Activated CD4-positive, alpha-beta T cell treated with anti-CD3 and anti-CD28 coated beads, Interleukin-2, amount 50 U/mL, for 1 hour (primary cell): ENCODE measurements at places on chromosomes 4 and X.

GRCh38 chrX:154775419-154776349 is 13.0 kb downstream of the DKC1 start:
- DNase-seq, result no peak

DNA sequence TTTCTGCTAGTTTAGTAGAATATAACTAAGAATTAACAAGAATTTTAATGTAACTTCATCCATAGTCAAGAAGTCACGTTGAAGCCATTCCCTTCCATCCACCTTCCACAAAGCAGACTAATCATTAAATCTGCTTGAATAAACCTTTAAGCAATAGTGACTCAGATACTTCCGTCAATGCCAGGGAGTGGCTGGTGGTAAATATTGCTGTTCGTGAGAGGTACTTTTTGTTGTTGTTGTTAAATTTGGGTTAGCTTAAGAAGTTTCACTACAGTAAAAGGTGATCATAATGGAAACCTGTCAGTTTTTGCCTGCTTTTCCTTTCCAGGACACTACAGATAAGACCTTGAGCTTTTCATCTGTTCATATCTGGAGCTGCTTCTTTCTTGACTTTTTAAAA is 316.3 kb downstream of the TMA16 start:
- no peak for DNase-seq

GRCh38 chrX:47170861-47171692 is 22.6 kb upstream of the UBA1 start:
- no peak for DNase-seq

DNA sequence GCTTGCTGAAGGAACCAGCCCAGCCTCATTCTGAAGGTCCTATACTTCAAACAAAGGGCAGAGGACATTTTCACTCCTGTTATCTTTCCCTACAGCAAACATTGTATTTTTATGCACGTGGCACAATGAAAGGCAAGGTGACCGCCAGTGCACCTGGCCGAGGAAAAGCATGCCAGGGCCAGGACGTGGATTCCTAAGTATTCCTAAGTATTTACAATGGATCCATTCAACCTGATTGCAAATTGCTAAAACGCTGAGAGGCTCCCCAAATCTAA is 127.9 kb upstream of the FTHL17 start:
- DNase-seq, result no peak

DNA sequence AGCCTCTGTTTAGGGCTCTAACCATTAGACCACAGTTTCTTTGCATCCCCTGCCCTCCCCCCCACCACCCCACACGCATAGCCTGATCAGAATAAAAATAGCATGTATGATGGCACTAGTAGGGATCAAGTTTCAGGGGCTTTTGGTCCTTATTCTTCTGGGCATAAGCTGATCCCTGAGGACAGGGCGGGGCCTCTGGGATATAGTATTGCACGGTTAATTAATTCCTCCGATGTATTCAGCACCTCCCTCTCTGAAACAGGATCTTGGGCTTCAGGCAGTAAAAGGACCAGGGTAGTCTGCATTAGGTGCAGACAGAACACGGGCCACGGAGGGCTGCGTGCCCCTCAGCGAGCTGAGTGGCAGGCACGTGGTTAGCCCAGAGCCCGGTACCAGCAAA is 57.1 kb downstream of the ELF4 start:
- no peak for DNase-seq

DNA sequence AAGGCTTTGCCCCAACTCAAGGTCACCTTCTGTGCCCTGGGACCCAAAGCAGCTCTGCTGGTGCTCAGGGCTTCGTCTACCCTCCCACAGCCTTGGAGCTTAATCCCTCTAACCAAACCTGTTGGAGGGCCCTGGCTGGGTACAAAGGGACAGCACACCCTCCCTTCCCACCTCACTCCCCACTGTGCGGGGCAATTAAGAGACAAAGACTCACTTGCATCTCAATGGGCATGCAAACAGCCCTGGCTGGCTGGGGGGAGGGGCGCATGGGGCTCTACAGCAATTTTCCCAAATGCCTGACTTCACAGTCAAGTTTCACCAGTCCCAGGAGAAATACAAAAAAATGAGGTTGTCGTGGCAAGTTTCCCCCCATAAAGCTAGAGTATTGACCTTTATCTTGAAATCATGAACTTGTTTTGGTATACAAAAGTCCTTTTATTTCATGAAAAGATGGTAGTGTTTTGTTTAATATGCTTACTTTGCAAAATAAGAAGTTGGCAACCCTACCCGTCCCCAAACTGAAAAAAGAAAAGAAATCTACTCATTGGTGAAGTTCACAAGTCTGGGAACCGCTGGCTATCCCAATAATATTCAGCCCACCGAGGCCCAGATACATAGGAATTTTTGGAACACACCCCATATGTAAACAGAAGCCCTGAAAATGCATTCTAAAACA is 4.1 kb upstream of the CD99L2 start:
- DNase-seq, result no peak

GRCh38 chr4:84492737-84493091 is 6.4 kb downstream of the NKX6-1 start:
- DNase-seq, result no peak

GRCh38 chr4:168440442-168441264 is 39.6 kb downstream of the DDX60L start:
- no peak for DNase-seq

DNA sequence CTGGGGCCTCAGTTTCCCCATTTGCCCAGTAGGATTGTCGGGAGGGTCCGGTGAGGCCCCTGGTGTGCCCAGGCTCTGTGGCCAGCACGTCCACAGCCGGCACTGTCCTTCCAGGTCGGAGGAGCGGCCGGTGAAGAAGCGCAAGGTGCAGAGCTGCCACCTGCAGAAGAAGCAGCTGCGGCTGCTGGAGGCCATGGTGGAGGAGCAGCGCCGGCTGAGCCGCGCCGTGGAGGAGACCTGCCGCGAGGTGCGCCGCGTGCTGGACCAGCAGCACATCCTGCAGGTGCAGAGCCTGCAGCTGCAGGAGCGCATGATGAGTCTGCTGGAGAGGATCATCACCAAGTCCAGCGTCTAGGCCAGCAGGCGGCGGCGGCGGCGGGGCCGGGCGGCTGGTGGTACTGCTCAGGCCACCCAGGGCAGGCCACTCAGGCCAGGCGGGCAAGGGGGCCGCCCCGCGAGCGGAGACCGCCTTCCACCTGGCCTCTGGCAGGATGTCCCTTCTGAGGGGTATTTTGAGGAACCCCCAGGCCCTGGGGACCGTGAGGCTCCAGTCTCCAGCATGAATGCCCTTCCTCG is 6.7 kb downstream of the MSANTD1 start:
- no peak for DNase-seq

- no peak for DNase-seq
These were observed 9.9 kb downstream of the FGG start for GRCh38 chr4:154602404-154603020.

- DNase-seq, result no peak
These were observed 14.5 kb downstream of the SOD3 start for GRCh38 chr4:24809815-24810405.
